ENCODE measurements at places on chromosomes 12 and 14.

- peak; percentile 86 for DNase-seq
Observed at GRCh38 chr12:88325076-88325815, 183.1 kb downstream of the TMTC3 start.

- no peak for DNase-seq
Observed at GRCh38 chr12:111406474-111407376, 1.0 kb downstream of the SH2B3 start.

DNA sequence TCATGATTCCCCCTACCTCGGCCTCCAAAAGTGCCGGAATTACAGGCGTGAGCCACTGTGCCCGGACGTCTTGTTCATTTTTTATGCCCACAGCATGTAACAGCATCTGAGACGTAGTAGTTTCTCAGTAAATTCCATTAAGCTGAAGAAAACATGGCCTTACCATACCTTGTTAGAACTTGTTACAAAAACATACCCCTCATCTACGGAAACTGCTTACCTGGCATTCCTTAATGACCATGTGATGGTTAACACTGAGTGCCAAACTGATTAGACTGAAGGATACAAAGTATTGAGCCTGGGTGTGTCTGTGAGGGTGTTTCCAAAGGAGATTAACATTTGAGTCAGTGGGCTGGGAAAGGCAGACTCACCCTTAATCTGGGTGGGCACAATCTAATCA is 186.8 kb downstream of the CEP128 start:
- DNase-seq, result no peak

GRCh38 chr12:51001799-51002198 is 24.4 kb downstream of the SLC11A2 start:
- DNase-seq, result no peak

DNA sequence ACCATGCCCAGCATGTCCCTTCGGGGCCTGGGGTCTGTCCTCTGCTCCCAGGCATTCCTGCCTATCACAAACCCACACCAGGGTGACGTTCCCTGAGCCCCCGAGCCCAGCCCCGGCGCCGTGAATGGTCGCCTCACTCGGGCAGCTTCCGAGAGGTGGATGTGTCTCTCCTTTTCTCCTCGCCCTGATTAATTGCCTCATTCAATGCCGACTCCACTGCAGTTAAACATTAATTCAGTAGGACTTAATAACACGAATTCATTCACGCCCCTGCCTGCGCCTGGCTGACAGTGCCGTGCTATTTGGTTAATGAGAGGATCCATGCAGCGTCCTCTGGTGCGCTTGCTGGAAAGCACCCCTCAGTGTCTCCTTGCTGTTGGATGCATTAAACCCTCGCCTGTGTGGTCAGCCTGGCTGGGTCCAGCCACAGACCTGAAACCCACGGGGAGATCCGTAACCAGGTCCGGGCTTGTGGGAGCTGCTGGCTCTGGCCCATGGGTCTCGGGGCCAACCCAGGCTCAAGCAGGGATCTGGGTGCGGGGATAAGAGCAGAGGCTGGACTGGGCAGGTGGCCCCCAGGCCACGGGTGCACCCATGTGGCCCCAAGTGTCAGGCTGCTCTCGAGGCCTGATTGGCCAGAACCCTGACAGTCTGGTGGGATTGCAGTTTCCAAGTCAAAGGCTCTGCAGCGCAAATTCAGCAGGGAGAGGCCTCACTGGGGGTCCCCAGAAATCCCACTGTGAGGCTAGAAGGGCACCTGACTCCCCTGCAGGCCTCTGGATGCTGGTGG is 55.4 kb downstream of the FBRSL1 start:
- DNase-seq, result no peak

DNA sequence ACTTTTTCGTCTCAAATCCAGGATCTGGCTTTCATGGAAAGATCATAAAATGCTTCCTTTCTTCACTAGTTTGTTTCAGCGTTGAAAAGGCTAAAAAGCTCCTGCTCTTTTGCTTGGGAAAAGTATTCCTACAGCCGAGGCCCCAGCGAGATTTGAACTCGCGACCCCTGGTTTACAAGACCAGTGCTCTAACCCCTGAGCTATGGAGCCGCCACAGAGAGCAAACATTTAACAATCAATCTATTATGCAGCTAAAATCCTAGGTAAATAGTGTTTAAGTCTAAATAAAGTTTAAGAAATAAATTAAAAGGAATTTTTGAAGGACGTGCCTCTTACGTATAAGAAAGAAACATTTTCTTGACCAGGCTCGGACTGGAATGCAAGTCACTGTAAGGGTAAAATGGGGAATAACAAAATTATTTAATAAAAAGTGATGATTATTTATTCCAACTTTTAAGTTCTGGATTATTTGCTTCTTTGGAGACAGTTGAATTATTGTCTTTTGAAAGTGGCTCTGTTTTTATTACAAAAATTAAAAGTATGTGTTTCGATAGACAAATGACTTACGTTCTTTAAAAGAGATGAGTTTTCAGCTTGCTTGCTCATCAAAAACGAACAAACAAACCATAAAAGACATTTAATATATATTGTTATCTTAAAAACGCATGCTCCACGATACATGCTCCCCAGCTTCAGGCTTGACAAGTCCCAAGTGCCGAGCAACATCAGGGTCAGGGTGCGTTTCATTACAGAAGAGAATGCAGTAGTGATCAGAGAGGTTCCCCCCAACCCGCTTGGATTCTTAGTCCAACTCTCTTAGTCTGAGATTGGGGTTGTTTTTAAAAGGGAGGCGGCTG is 10.2 kb downstream of the OR6S1 start:
- peak; percentile 65 for DNase-seq

GRCh38 chr12:76755829-76756379 is 8.0 kb upstream of the ZDHHC17 start:
- no peak for DNase-seq

DNA sequence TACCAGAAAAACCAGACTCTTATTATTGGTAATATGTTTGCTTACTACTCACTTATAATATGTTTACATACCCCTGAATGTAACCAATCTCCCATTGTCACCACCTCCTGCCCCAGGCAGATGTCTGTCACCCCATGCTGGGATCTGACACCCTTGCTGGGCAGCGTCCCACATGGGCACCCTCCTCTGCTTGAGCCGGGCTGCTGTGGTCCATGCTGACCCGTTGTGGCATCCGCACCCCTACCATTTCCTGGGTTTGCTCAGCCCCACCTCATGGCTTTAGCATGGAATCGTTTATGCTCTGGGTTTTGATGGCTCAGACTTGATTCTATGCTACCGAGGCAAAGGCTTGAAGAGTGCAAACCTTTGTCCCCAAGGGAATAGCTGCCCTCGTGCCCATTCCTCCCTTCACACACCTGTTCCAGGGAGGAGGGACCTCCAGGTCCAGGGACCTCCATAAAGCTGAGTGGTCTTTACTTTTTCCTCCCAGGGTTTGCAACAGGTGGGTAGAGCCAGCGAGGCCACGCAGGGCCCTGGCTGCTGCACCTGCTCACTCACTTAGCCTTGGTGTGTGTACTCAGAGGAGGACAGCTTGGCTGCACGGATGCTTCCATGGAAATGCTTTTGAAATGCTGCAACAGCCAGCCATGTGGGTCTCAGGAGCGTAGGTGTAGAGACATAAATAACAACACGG is 68.7 kb downstream of the PRMT8 start:
- no peak for DNase-seq

DNA sequence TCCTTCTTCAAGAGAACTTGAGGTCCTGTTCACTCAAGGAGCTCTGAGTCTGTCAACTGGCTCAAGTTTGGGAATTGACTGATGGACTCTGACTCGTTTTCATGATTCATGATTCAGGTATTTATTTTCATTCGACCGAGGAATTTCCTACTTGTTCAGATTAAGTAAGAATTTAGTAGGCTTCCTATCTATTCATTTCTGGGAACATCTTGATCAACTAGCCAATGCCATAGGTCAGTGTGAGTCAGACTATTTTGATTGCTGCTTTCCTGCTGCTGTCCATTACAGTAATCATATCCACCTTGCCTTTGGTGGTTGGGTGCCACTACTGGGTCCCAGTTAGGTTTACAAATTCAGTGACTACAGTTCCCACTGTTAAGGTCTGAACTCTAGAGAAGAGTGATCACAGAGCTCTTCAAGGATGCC is 6.1 kb downstream of the FAM186A start:
- peak; percentile 94 for DNase-seq

All from NCI-H226 (cell line).